ENCODE measurements at places on chromosomes 7 and 10.
A peak's percentile ranks its signal among the peaks of the same experiment; 100 is the strongest.

GRCh38 chr7:80785276-80785675, 133.6 kb downstream of the SEMA3C start:
- DNase-seq = no peak

- DNase-seq = no peak
Observed at GRCh38 chr7:67306331-67306730, 309.7 kb downstream of the TYW1 start.

DNA sequence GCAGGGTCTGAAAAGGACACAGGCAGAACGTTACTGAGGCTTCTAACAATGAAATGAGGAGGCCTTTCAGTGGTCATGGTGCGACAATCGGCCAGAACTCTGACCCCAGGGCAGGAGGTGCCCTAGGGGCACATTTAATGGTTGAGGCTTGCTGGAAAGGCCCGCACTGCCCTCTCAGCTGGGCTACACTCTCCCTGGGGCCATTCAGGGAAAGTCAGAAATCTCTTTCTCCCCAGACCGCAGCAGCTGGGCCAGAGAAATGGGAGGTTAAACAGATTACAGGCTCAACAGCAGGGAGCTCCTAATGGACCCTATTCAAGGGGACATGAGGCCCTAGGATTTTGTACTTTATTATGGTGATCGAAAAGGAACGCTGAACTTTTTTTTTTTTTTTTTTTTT, 85.6 kb upstream of the FGFR2 start:
- no peak for DNase-seq

- no peak for DNase-seq
Observed at GRCh38 chr7:151424799-151425198, 15.0 kb upstream of the WDR86 start.

- DNase-seq = no peak
Observed at GRCh38 chr7:17367502-17367901, 69.0 kb downstream of the AHR start.

- DNase-seq = no peak
Observed at GRCh38 chr10:7388602-7389001, 22.2 kb downstream of the SFMBT2 start.

DNA sequence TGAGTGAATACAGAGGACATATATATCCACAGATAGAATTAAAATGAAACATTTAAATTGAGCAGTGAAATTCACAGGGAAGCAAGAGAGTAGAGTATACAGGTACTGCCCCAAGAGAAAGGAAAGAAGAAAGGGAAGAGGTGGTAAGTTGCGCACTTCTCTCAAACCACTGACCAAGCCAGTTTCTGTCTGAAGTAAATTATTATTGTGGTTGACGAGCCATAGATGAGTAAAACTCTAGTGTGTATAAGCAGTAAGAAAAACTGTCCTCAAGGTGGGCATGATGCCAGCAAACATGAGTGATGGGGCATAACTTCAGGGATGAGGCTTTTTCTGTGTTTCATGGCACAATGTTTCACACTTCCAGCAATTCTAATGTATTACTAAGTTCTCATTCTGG, 4.4 kb upstream of the BET1 start:
- no peak for DNase-seq

GRCh38 chr7:28957751-28958234, 337 bp downstream of the TRIL start:
- no peak for DNase-seq

GRCh38 chr10:95275726-95276366, 15.0 kb downstream of the PDLIM1 start:
- DNase-seq = no peak

- DNase-seq = no peak
Observed at GRCh38 chr10:8316284-8316683, 261.8 kb downstream of the GATA3 start.

DNA sequence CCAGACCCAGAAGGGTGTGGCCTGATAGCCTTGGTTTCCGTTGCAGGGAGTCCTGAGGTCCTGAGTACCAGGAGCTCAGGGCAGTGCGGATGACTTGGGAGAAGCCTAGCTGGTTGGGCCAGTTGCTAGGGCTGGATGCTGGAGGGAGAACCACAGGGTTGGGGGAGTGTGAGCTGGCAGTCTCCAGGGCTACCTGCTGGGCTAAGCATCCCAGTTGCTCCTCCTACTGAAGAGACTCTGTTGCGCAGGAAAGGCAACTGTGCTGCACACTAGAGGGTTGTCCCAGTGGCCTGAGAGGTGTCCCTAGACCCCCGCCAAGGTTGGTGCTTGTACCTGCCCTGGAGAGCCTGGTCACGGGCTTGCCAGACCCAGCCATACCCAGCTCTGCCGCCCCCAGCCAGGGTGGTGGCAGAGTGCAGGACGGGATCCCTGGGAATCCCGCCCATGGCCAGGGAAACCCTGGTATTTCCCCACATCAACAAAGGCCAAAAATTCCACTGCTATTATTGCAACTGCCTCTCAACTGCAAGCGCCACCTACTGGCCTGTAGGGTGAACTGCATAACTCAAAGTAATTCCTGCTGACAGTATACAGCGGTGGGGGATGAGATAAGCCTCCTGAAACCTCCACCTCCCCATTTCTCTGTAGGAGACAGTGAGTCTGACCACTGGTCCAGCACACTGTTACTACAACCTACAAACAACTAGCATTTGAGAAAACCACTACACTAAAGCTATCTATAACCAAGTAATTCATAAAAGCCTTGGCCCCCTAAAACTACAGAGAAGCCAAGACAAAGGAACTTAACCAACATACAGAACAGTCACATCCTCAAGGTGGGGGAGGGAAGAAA, 67.6 kb upstream of the DDC start:
- no peak for DNase-seq

- DNase-seq = no peak
Observed at GRCh38 chr10:104819731-104820130, 178.6 kb downstream of the SORCS3 start.

DNA sequence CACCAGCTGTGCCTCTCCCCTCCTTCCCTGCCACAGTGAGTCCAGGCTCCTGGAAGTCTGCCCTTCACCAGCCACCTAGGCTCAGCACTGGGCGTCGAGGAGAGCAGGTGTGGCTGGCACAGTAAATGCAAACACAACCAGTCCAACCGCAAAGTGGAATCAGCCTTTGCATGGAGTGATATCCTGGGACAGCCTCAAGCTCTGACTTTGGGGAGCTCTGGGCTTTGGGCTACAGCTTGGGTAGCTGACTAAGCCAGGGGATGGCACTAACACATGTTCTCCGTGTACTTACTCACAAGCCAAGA, 312.4 kb downstream of the KCNMA1 start:
- DNase-seq = no peak

DNA sequence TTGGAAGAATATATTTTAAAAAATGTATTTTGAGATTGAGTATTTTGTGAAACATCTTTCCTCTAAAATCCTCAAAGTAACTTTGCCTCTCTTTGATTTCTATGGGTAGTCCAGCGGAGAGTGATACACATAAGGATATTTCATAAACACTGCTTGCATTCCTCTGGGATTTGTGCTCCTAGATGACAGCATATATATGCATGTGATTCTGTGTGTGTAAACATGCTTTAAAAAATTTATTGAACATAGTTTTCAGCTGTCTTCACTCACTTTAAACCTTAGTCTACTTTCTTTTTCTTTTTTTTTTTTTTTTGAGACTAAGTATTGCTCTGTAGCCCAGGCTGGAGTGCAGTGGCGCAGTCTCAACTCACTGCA, 84.6 kb downstream of the KAT6B start:
- no peak for DNase-seq

- peak; percentile 88 for DNase-seq
Observed at GRCh38 chr7:129665013-129665401, 53.5 kb downstream of the NRF1 start.

DNA sequence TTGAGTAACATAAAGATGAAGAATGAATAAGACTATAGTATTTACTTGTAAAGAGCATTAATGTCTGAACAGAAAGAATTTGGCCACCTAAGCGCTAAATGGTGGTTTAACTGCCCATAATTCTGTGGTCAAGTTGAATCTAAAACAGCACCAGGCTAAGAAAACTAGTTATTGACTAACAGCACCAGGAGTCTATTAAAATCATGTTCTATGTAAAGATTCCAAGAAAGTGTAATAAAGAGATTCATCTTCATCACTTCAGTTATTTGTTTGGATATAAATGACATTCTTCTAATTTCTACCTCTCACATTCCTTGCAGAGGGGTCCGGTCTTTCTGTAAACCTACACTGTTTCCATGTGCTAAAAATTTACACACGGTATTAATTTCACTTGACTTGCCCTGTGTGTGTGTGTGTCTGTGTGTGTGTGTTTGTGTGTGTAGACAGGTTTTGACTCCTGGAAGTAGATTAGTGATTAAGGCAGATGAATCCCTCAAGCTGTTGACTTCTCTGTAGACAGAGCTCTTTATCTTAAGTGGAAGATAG, 84.4 kb downstream of the KLF6 start:
- DNase-seq = no peak

DNA sequence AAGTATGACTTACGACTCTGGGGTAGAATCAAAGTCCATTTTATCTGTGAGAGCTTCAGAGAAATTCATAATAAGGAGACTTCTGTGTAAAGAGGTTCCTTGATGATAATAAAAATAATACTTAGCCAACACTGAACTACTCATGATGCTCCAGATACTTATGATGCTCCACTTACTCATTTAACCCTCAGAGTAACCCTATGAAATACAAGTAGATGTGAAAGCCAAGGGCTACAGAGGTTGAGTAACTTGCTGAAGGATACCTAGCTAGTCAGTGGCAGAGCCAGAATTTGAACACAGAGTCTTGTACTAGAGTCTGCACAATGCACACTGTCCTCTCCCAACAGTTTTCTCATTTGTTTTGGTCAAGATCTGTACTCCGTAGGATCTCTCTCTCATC, 89.5 kb downstream of the HECW1 start:
- DNase-seq = no peak

DNA sequence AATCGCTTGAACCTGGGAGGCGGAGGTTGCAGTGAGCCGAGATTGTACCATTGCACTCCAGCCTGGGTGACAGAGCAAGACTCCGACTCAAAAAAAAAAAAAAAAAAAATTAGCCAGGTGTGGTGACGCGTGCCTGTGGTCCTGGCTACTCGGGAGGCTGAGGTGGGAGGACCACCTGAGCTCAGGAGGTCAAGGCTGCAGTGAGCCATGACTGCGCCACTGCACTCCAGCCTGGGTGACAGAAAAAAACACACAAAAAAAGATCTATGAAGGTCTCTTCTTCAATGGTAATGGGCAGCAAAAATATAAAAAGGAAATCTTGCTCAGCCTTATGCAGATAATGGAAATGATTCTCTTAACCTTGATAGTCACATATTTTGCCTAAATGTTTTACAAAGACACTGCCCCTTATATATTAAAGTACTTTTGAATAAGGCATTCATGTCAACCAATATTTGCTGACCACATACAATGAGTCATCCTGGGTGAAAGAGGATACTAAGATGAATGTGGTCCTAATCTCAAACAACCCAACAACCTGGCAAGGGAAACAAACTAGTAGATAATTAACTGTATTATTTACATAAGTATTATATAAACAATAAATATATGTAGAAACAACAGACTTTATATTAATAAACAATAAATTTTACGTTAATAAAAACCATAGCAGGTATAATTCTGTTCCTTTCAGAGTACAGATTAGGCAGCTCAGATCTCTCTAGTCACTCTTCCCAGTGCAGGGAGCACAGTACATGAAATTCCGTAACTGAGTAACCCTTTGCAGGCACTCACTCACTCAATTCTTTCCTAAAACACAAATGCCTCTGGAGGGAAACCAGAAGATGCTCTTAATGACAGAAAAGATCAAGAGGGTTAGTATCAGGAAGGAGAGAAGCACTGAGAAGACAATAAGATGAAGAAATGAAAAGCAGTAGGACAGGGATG, 8.1 kb downstream of the TOMM7 start:
- DNase-seq = no peak

GRCh38 chr10:70589762-70590654, 12.5 kb downstream of the PRF1 start:
- no peak for DNase-seq

- DNase-seq = no peak
Observed at GRCh38 chr10:47076949-47077361, 165.7 kb downstream of the PTPN20 start.

GRCh38 chr10:80760914-80761371, 223.2 kb downstream of the SH2D4B start:
- DNase-seq = no peak

DNA sequence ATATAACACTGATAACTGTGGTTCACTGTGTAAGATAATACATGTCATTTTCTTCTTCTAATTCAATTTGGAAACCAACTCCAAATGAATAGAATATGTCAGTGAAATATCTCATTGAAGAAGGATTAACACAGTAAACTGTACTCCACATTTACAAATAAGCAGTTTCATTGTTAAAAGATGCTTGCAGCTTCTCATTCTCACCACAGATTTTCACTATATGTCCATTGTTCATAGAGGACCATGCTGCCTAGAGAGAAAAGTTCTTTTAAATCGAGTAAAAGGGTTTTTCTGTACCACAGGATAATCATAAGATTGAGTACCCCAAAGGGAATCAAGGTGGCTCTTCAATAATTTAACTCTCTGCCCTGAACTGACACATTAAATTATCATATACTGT, 165.5 kb downstream of the LRRN3 start:
- DNase-seq = no peak

DNA sequence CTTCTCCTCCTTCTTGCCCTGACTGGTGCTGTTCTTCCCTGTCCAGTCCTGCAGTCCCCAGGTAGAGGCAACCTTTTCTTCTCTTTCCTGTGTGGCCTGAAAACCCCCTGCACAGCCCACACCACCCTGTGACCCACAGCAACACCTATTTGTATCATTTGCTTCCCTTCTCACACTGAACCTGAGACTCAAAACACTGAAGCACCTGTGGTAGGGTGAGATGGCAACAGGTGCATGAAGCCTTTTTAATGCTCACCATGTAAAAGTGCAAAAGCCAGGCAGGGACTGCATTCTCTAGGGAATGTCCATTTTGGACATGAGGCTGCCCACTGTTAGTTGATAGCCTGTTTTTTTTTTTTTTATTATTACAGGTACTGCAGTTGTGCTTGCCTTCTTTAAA, 71.4 kb downstream of the LRMDA start:
- DNase-seq = no peak

GRCh38 chr10:80530251-80530650, 7.5 kb upstream of the SH2D4B start:
- DNase-seq = no peak

DNA sequence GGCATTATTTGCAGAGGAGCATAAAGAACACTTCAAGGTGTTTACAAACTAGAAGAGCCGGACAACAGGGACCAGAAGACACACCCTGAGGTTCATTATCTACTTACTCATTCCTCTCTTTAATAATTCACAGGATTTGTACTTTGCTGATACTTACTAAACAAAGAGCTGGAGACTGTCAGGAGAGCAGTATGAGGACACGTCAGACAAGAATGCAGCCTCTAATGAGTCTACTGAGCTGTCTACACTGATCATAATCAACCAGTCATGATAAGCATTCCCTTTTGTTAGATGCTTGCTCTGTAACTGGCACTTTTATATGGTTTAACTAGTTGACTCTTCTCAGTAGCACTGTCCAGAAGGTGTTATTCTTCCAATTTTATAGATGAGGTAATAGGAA, 243.3 kb upstream of the CDC14C start:
- DNase-seq = no peak

- no peak for DNase-seq
Observed at GRCh38 chr10:75283671-75284470, 48.1 kb upstream of the COMTD1 start.
